Globus pallidus (tissue), 1 donor: ENCODE measurements at places on chromosomes 11 and 22.
A peak's percentile ranks its signal among the peaks of the same experiment; 100 is the strongest.

- no peak for DNase-seq
Measured at GRCh38 chr11:44865866-44866272, 84.8 kb downstream of the TP53I11 start.

- DNase-seq, result no peak
Measured at GRCh38 chr11:88281317-88281712, 56.2 kb downstream of the CTSC start.

DNA sequence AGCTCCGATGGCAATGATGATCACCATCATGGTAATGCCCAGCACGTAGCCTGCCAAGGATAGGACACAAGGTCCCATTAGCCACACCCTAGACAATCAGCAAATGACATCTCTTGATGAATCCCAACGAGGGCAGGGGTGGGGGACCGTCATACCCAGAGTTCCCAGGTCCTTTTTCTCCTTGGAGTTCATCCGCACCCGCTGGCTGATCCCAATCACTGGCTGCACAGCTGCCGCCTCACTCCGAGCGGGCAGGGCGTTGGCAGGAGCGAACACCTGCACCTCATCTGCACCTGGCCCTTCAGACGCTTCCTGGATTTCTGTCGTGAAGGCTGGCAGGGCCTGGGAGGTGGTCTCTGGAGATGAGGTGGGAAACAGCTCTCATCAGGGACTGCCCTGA lies 2.9 kb downstream of the PIK3IP1 start:
- DNase-seq, result no peak

- no peak for DNase-seq
Measured at GRCh38 chr11:110763249-110764011, 51.2 kb upstream of the ARHGAP20 start.

- DNase-seq, result no peak
Measured at GRCh38 chr11:79241852-79242241, 199.0 kb downstream of the TENM4 start.

- no peak for DNase-seq
Measured at GRCh38 chr11:61142424-61142823, 18.8 kb downstream of the VPS37C start.

GRCh38 chr11:77438487-77438886 lies 35.4 kb downstream of the PAK1 start:
- DNase-seq, result no peak

DNA sequence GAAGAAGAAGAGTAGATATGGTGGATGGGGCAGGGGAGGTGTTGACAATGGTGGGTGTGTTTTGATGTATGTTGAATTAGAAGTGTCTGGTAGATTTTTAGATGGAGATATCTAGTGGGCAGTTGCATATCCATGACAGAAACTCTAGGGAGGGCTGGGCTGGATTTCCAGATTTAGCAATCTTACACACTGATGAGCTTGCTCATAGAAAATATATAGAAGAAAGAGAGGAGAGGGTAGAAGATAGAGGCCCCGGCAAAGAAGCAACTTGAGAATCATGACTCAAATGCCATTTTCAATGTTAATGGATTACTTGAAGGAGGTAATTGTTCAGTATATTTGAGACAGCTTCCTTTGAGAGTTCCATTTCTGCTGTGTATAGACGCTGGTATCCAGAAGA lies 8.2 kb downstream of the REXO2 start:
- DNase-seq, result no peak

- no peak for DNase-seq
Measured at GRCh38 chr11:2807801-2808241, 77.8 kb downstream of the CDKN1C start.

GRCh38 chr11:60563553-60564235 lies 48.5 kb downstream of the MS4A13 start:
- no peak for DNase-seq

DNA sequence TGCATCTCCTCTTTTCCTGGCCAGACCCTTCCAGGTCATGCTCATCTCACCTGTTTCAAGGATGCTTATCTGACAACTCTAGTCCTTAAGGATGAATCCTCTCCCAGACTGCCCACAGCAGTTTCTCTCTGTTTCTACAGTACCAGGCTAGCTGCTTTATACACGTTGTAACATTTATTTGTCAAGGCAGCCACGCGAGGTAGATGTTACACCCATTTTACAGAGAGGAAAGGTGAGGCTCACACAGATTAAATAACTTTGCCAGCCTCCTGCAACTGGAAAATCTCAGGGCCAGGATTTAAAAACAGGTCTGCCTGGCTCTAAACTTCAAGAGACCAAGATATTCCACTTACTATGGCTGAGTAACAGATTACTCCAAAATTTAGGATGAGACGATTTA lies 45.7 kb upstream of the E2F8 start:
- no peak for DNase-seq

DNA sequence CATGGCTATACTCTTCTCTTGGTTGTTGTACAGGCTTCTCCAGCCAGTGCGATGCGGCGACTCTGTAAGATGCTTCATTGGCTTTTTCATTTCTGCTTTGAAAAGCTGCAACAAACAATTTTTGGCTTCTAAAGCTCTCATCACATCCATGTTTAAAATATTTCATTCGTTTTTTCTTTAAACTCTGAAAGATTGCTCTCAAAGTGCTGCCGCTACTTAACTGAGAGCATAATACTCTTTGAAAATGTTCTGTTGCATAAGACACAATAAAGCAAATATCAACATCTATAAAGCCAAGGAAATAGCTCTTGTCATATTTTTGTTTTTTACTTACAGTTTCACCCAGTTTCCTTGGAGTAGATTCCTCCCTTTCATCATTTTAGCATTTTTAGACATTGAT lies 468.3 kb downstream of the TBC1D22A start:
- no peak for DNase-seq

DNA sequence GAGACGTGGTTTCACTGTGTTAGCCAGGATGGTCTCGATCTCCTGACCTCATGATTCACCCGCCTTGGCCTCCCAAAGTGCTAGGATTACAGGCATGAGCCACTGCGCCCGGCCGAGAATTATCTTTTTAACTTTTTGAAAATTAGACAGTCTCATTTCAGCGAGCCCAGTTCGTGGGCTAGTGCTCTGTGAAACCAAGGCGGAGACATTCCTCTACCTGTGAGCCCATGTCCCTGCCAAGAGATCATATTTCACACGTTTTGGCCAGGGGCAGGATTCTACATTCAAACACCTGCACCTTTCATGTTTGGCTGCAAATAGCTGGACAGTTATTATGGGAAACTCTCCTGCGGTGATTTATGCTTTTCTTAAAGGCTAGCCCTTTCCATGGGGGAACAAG lies 60.3 kb downstream of the IRAG1 start:
- DNase-seq, result no peak

GRCh38 chr11:95229199-95229992 lies 1.6 kb downstream of the SESN3 start:
- peak; percentile 58 for DNase-seq

DNA sequence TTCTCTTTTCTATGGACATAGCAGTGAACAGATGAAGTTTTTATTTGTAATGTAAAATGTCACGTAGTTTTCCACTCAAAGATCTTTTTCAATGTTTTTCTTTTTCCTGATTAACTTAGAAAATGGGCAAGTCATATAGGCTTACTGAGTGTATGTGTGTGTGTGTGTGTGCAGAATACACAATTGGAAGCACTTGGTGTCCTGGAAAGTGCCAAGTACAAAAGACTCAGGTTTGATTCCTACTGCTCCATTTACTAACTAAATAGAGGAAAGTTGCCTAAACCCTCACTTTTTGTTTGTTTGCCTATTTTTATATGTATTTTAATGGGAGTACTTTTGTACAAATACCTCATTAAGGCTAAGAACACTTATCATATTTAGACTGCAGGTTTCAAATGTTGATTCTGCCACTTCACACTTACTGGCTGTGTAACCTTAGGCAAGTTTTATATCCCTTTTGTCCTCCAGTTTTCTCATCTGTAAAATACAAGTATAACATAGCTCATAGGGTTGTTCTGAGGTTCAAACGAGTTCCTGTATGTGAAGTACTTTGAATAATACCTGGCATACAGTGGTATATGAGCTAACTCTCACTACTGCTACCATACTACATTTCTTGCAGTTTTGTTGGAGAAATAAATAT lies 90.1 kb downstream of the TYR start:
- DNase-seq, result no peak

DNA sequence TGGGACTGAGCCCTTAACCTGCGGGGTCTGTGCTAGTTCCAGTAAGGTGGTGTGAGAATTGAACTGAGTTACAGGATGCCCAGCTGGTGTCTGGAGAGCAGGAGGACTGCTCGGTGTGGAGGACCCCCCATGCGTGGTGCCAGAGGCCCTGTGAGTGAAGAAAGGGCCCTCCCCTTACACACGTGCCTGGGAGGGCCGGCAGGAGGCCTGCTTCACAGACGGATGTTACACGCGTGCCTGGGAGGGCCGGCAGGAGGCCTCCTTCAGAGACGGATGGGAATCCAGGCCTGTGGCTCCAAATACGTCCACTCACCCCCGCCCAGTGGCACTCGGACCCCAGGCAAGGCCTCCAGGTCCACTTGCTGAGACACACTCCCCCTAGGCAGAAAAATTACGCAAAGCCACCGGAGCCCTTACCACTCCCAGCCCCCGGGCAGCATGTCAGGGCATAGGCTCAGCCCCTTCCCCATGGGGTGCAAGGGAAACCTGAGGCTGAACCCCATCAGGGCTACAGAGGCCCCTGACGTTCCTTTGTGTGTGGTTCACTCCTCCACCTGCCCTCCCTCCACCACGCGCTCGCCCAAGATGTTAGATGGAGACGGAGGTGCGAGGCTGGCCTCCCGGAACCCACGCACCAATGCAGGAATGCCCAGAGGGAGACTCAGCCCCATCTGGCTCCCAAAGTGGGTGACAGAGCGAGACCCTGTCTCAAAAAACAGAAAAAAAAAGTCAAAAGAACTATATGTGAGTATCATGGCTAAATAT lies 227.8 kb downstream of the BRD1 start:
- no peak for DNase-seq

DNA sequence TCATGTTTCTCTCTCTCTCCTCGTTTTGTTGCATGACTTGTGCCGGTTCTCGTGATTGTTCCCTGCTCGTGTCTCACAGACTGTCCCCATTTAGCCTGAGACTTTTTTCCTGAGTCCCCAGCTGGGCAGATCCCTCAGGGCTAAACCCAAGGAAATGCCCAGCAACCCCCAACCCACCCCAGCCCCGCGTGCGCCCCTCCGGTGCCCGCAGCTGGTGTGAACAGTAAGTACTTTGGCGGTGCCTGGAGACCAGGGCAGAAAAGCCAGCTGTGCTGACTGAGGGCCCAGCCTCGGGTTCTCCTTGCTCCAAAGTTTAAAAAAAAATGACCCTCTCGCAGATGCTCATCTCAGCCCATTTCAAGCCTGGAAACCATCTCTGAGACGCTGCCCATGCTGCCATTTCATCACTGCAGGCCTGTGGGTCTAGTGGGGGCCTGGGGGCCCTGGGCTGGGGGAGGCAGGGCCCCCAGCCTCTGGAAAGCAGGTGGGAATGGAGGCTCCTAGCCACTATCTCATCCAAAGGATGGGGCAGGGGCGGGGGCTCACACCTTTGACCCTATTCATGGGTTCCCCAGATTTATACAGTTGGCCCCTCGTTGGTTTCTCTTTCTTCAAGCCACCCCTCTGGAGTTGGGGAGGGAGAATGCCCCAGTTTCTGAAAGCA lies 41.8 kb downstream of the KCNC1 start:
- DNase-seq, result no peak

GRCh38 chr11:14656536-14657457 lies 13.2 kb downstream of the PDE3B start:
- no peak for DNase-seq

DNA sequence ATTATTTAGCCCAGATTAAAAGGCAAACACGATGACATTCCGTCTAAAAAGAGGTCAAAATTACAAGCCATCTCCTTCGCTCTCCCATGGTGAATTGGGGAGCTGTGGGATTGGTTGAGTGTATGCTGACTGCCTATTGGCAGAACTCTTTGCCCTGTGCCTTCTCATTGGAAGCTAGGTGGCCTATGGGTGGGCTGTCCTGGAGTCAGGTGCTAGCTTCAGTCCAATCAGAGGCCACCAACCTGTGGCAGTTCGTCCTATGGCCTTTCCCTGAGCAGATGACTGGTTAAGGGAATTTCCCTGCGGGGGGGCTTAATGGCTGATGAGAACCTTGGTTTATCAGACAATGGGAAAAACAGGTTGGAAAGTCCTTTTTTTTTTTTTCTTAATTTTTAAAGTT lies 3.2 kb upstream of the MTMR3 start:
- no peak for DNase-seq

GRCh38 chr11:78402847-78403246 lies 14.8 kb downstream of the GAB2 start:
- DNase-seq, result no peak

DNA sequence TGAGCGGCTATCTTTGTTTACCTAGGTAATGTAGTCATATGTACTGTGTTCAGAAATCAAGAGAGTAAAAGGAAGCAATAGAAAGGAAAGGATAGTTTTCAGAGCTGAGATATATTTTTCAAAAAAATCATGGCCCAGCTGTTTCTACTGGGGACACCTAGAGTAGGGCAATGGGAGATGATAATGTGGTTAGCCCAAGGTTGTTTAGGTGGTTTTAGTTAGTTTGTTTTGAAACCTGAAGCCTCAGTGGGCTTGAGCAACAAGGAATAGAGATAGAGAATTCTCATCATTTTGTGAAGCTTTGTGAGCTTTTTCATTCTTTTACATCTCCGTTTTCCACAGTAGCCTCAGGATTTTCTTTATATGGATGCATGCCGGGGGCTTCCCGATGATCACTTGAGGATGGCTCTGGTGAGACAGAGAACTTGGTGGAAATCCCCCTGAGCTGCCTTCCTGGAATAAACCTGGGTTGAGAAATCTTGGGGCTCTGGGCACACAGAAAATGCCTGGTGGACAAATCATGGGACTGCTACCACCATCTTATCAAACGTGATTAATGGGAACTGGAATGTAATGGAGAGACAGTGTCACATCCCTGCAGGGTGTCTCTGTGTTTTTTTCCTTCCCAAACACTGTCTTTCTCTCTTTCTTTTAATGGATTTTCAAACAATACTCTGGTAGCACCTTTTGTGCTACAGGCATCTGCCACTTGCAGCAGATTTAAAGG lies 49.0 kb downstream of the ARHGAP42 start:
- no peak for DNase-seq

DNA sequence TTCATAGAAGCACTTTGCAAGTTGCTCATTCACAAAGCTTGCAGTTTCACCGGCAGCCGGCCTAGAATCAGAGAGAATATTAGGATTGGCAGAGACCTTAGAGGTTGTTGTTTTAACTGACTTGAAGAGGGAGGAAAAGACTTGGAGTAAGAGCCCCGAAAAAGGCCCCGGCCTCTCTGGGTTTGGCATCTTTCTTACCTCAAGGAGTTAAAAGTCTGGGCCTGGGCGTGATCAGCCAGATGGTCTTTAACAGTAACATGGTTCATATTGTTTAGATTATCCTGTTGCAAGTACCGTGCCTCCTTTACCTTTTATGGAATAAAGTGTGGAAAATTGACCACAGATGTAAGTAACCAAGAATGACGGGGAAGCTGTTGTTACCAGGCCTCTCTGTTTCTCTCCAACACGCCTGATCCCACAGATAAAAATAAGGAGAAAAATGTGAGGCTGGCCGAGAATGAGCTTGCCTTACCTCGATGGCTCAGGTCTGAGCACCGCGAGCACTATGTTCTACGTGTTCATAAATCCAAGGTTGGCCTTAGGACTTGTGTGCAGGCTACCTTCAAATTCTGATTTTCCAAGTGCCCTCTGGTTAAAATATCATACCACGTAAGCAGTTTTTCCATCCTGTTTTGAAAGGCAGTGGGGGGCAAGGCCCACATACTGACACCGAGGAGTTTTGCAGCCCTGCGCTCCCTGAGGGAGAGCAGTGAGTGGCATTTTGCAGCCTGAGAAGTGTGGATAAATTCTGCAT lies 56.4 kb downstream of the PARVA start:
- DNase-seq, result peak; percentile 17
